ENCODE measurements at places on chromosomes 16 and 17.

GRCh38 chr17:82592289-82592766 is 55.9 kb downstream of the WDR45B start:
- DNase-seq: no peak

- no peak for DNase-seq
Observed at GRCh38 chr16:54585094-54585997, 298.8 kb upstream of the IRX3 start.

DNA sequence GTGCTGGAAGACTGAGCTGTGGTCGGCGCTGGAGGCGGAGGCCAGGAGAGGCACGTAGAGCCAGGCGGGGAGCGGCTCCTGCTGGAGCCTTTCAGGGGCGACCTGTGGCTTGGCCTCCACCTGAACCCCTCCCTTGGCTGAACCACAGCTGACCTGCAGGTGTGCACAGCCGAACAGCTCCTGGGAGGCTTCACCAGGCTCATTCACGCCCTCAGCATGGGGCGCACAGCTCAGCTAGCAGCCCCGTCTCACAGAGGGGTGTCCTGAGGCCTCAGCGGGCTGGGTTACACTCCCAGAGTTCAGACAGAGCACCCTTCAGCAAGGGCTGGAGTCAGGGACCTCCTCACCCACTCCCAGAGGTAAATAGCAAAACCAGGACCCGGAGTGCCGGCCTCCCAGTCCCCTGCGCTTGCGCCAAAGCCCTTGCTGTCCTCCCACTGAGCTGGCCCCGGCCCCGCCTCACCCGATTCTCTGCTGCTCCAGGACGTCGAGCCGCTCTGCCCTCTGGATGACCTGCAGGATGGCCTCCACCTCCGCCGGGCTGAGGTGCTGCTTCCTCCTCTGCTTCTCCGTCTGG is 31.7 kb downstream of the RPH3AL start:
- DNase-seq: no peak

- no peak for DNase-seq
Observed at GRCh38 chr16:84955427-84955826, 55.9 kb downstream of the ZDHHC7 start.

DNA sequence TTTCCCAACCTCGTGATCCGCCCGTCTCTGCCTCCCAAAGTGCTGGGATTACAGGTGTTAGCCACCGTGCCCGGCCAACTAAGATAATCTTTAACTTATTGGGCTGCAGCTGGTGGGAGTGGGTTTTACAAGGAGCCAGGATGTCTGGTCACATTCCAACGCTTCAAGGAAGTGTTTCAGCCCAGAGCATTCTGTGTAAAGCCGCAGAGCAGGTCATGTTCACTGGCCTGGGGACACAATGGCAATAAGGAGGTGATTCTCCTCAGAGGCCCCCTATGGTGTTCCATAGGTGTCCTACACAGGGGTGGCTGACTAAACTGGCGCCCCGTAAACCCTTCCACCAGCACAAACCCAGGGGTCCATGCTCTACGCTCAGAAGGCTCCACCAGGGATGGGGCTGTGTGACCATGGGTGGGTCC is 1.2 kb downstream of the QPRT start:
- no peak for DNase-seq

GRCh38 chr16:17261197-17261858 is 209.4 kb downstream of the XYLT1 start:
- DNase-seq: no peak

GRCh38 chr17:14204546-14204945 is 32.1 kb downstream of the CDRT15 start:
- no peak for DNase-seq

DNA sequence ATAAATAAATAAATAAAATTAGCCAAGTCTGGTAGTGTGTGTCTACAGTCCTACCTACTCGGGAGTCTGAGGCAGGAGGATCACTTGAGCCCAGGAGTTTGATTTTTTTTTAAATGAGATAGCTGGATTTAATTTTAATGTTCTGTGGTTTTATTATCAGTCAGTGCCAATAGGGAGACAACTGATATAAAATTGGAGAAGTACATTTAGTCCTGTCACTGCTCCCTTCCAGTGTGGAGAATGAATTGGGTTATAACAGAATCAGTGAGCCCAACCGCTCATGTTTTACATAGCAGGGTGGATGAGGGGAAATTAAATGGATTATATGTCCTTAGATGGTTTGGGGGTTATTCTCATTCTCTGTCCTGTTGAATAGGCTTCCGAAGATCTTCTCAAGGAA is 6.2 kb downstream of the NME1 start:
- DNase-seq: no peak

GRCh38 chr17:80104956-80105375 is 3.6 kb downstream of the GAA start:
- no peak for DNase-seq

- no peak for DNase-seq
Observed at GRCh38 chr17:17911001-17911613, 61.1 kb downstream of the TOM1L2 start.

DNA sequence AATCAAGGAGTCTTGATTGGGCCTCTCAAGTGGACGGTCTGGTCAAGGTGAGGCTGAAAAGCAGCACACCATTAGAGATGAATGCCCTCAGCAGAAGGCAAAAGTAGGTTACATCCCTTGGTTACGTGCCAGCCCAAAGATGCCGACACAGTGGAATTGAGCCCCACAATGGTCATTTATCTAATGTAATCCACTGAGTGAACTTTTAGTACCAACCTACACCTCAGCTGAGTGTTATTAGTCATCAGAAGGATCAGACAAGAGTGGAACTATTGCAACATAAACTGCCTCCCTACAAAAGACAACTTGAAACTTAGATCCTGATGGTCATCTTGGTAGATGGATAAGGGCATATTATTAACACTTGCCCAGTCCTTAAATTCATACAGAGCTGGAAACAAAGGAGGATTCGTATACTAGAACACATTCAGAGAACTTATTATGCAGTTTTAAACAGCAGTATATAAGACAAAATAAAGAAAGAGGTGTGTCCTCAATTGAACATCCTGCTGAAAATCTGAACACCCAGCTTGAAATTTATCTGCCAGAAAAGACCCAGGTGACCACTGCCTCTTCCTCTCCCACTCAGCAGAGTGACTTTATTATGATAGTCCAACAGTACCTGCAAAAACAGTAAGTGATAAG is 2.8 kb downstream of the DCUN1D3 start:
- DNase-seq: no peak

GRCh38 chr17:2780256-2780655 is 16.0 kb upstream of the RAP1GAP2 start:
- DNase-seq: no peak

DNA sequence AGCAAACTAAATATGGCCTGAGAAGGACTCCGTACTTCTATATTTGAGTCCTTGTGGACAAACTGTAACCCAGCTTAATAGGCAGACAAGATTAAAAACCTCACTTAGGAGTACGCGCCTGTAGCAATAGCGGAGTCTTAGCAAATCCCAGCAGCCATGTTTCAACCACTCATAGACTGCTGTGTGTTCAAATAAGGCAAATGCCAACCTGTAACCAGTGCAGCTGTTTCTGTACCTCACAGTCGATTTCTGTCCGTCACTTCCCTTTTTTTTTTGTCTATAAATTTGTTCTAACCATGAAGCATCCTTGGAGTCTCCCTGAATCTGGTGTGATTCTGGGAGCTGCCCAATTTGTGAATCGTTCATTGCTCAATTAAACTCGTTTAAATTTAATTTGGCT is 30.2 kb downstream of the TANC2 start:
- DNase-seq: no peak

DNA sequence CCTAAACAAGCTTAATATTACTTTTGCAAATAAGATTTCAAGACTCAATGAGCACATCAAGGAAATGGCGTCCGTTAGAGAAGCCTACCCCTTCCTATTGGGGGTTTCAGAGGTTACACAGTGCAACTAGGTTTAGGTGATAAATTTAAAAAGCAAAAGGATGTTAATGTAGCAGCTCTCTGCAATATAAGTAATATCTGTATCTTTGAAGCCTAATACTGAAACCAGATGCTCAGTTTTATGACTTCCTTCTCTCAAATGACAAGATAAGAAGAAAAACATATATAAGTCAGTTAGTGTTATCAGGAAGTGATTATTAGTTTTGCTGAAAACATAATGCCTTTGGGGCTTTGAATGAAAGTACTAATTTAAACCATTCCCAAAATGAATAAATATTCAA is 54.3 kb upstream of the MED13 start:
- no peak for DNase-seq

- no peak for DNase-seq
Observed at GRCh38 chr17:77724876-77725615, 233.5 kb upstream of the TNRC6C start.

DNA sequence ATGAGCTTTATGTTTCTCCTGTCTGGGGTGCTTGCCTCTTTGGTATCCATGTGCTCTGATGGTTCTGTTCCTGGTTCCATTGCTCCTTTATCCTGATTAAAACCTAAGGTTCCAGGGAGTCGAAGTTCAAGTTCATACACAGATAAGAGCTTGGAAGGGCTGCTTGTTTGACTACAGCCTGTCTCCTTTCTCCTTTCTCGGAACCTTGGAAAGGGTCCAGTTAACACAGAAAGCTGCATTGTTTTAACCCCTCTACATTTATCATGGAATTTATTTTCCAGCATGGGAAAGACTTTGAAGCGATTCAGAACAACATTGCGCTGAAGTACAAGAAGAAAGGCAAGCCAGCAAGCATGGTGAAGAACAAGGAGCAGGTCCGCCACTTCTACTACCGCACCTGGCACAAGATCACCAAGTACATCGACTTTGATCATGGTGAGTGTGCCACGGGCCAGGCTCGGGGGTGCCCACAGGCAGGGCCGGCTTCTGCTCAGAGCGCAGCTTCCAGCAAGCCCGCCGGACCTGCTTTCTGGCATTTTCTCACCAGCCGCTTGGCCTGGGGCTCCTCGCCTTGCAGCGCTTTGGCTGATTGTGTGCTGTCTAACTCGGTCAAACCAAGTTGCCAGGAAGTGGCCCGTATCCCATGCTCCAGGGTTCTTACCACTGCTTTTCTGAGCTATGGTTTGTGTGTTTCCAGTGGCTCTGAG is 19.9 kb downstream of the CRAMP1 start:
- no peak for DNase-seq

- no peak for DNase-seq
Observed at GRCh38 chr16:55585631-55586030, 19.1 kb downstream of the CAPNS2 start.

GRCh38 chr17:37643869-37644268 is 623 bp upstream of the DDX52 start:
- no peak for DNase-seq

DNA sequence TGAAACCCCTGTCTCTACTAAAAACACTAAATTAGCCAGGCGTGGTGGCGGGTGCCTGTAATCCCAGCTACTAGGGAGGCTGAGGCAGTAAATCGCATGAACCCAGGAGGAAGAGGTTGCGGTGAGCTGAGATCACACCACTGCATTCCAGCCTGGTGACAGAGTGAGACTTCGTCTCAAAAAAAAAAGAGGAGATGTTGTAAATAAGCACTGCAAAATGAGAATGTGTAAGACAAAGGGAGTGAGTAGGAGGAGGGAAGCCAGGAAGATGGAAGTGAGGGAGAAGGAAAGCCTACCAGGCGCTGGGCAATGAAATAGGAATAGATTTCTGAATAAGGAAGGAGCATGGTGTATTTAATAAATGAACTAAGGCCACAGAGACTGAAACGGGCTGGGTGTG is 8.7 kb upstream of the PRPF8 start:
- DNase-seq: no peak

- DNase-seq: no peak
Observed at GRCh38 chr17:18117533-18117932, 9.0 kb downstream of the MYO15A start.

GRCh38 chr16:30376461-30376902 is 1.9 kb downstream of the MYL11 start:
- DNase-seq: no peak

GRCh38 chr16:15739950-15740349 is 89.9 kb downstream of the NDE1 start:
- no peak for DNase-seq

DNA sequence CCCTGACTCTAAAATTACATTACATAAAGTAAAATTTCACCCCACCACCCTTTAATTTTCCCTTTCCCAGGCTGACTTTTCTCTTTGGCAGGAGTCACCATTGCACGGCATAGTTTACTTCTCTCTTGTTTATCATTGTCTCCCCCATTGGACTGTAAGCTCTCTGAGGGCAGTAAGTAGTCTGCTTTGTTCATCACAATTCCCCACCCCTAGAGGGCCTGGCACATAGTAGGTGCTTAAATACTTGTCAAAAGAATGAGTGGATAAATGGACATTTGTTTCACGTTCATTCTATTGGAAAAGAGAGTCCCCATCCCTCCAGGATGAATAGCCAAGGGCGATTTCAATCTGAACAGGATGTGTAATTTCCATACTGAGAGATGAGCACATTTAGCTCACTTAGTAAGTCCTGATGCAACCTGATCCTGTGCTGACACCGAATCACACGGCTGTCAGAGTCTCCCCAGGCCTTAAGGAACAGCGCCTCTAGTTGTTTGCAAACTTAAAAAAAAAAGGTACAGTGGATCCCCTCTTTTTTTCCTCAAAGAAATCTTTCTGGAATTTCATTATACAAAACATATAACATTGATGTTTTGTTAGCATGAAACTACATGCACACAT is 54.0 kb downstream of the AKAP1 start:
- DNase-seq: no peak

- DNase-seq: no peak
Observed at GRCh38 chr16:71426880-71427615, 14.8 kb downstream of the TLE7 start.

DNA sequence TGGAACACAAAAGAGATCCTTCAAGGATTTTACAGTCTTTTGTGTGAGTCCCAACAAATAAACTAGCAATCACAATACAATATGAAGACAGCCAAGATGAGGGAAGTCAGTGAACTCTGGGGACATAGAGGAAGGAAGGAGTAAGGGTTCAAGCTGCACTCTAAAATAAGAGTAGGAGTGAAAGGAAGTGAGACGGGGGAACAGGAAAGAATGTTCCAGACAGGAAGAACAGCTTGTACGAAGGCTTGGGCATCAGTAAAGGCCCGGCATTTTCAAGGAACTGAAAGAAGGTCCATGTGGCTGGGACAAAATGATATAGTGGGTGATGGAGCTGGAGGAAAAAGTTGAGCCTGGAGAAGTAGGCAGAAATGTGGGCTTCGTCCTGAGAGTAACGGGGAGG is 4.5 kb downstream of the CCL17 start:
- no peak for DNase-seq

DNA sequence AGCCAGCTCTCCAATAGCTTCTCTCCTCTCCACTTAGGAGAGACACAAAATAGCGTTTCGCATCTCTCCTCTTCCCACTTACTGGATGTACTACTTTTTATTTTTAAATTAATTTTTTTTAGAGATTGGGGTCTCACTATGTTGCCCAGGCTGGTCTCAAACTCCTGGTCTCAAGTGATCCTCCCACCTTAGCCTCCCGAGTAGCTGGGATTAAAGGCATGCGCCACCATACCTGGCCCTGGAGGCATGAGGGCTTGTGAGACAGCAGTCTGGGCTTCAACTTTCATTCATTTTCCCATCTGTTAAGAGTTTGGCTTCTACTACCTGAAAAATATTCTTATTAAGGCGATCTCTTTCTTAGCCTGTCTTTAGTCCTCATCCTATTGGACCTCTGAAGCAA is 18.3 kb downstream of the SLC7A6OS start:
- DNase-seq: no peak
